Caki2 (cell line): ENCODE measurements at places on chromosomes 12 and 14. TPM values are rescaled to one million over a fixed set of nuclear protein-coding genes. Genes with fewer than 3 reads are reported as not detected.

- peak; percentile 68 for DNase-seq
Observed at GRCh38 chr12:11652351-11653040, 3.0 kb downstream of the ETV6 start.

GRCh38 chr14:61462566-61463193, 141.3 kb downstream of the PRKCH start:
- peak; percentile 59 for DNase-seq

The TSHR gene
- total RNA-seq, result 0.81 TPM in 1 of 2 replicates, not detected in the other

DNA sequence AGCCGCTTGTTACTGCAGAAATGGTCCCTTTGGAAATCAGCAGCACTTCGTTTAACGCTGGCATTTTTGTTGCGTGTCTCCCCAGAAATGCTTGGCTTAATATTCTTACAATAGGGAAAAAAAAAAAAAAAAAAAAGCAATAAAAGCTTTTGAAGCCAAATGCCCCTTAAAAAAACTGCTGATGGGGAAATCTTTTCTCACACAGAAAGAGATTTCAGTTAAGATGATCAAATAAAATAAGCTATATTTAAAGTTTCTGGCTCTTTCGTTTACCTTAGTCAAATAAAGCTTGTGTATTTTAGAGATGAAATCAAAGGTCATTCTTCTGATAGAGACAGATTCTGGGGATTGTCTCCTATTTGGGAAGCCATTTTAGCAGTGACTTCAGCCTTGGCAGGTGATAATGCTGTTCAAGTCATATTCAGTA, 52.4 kb upstream of the FRS2 start:
- no peak for DNase-seq

DNA sequence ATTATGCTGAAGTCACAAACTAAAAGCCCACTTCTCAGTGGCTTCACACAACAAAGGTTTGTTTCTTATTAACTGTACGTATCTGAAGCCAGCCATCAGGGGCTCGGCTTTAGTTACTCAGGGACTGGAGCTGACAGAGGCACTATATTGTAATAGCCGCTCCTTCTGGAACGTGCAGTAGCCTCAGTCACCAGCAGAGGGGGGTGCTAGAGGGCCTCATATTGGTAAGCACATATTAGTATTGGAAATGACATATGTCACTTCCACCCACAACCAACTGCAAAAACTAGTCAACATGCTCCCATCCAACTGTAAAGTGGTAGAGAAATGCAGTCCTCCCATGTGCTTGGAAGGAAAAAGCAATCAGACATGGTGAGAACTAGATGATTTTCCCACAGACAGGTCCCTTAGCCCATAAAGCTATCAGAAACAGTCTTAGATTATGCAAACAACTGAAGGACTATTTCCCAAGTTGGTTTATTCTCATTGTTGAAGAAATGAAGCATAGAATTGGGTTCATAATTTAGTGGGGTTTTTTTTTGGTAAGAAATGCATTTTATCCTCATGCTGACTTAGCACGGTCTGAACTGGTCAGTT, 183.6 kb upstream of the G2E3 start:
- DNase-seq, result peak; percentile 2

- no peak for DNase-seq
Observed at GRCh38 chr12:101068402-101068801, 141.6 kb downstream of the SLC5A8 start.
